ENCODE measurements at places on chromosomes 6 and 20.

GRCh38 chr6:133208183-133208755 is 32.9 kb upstream of the EYA4 start:
- DNase-seq, result no peak

GRCh38 chr20:11350126-11351005 is 567.3 kb upstream of the BTBD3 start:
- DNase-seq, result no peak

GRCh38 chr20:12660918-12661317 is 347.9 kb upstream of the SPTLC3 start:
- DNase-seq, result peak; percentile 51

GRCh38 chr6:67694127-67694526 is 941.0 kb upstream of the ADGRB3 start:
- DNase-seq, result no peak

GRCh38 chr6:139742671-139743070 is 368.2 kb upstream of the CITED2 start:
- DNase-seq, result no peak

GRCh38 chr6:139979021-139979725 is 604.7 kb upstream of the CITED2 start:
- DNase-seq, result peak; percentile 28

GRCh38 chr6:6330407-6330806 is 9.9 kb upstream of the F13A1 start:
- DNase-seq, result no peak

DNA sequence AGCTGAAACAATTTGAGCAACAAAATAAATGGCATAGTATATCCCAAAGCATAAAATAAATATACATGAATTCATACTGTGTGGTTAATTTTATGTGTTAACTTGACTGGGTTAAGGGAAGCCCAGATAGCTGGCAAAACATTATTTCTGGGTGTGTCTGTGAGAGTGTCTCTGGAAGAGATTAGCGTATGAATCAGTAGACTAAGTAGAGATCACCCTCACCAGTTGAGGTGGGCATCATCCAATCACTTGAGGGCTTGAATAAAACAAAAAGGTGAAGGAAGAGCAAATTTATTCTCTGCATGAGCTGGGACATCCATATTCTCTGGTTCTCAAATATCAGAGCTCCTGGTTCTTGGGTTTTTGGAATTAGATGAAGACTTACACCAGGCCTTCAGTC is 17.9 kb downstream of the SLC22A16 start:
- DNase-seq, result no peak

DNA sequence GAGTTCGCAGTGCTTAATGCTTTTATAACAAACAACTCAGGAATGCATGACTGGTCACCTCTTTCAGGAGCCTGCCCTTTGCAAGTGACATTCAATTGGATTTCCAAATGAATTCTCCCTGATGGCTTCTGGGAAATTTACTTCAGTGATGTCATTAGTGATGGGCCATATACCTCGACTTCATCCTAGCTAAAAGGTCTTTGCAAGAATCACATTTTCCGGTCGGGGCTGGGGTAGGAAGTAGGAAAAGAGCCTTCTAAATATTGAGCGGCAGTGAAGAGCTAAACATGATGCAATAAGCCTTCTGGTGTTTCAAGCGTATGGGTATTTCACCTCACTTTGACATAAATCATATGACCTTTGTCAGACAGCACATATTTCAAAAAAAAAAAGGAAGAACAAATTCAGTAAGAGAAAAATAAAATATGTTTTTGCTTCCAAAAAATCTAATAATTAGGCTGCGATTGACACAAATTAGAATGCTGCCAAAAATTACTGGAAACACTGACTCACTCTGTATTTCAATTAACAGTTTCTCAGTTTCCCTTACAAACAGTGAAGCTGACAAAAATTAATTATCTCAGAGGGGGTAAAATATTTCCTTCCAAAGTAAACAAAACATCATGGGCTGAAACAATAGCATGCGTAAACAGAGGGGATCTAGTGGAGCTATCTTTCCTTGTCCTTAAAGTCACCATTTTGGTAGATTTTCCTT is 39.8 kb downstream of the ADTRP start:
- DNase-seq, result no peak

- peak; percentile 14 for DNase-seq
Observed at GRCh38 chr6:168124158-168124557, 45.1 kb upstream of the FRMD1 start.

DNA sequence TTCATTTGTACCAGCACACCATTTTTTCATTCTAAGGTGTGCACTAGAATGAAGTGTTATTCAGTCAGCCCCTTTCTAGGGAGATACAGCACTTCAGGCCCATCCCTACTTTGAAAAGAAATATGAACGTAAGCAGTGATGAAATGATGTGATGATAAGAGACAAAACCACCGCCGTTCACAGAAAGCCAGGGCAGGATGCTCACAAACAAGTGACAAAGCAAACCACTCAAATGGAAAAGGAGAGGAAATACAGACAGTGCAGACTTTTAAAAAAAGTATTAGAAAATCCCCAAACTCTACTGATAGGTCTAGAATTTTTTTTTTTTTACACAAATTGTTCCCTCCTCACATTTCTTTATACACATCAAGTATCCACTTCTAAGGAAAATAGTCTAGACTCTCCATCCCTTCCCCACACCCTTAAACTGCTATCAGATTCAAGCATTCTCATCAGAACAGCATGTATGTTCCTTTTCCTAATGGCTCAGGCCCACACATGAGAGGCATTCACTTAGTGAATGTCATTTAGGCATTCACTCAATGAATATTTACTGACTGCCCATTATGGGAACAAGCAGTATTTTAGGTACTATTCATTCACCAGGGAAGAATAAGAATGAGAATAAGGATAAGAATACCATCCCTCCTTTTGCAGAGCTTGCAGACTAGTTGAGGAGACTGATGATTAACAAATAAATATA is 243.5 kb downstream of the GMPR start:
- no peak for DNase-seq

DNA sequence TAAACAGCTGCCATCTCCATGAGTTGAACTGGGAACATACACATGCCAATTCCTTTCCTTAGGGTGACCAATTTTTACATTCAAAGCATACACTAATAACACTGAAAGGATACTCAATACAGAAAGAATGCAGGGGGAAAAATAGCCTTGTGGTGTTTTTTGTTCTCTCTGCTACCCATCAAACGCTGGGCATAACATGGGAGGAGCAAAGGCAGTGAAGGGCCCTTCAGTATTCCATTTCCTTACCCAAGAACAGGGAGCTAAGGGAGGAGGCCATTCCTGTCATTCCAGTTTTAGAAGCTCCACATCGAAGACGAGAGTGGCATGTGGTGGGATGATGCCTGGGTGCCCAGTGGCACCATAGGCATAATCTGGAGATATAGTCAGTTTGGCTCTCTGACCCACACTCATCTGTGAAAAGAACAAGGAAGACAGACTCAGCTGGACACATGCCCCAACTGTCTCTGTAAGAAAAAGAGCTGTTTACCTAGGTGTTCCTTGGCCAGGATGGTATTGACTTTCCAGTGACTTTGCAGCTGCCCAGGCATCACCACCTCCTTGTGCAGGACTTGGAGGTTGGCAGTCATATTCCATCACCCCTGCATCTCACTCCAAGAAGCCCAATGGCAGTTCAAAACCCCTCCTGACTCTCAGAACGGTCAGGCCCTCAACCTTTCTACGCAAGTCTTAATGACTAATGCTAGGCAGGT is 20.9 kb downstream of the FKBP1A start:
- DNase-seq, result no peak

- DNase-seq, result no peak
Observed at GRCh38 chr6:152301021-152301764, 336.0 kb downstream of the SYNE1 start.

DNA sequence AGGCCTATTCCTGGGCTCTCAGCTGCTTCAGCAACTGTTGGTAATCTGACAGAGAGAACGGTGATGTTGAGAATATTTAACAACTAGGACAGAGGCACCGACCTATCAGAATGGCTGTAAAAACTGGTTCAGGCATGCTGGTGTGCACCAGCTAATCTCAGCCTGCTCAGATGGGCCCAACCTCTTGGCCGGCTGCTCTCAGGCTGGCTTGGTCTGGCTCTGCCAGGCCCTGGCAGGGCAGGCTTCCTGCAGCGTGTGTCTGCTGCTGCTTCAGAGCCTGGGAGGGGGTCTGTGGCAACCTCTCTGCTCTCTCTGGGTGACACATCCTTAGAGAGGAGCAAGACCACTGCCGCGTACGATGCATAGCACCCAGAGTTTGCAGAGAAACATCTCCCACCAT is 4.8 kb downstream of the SLC2A12 start:
- no peak for DNase-seq

DNA sequence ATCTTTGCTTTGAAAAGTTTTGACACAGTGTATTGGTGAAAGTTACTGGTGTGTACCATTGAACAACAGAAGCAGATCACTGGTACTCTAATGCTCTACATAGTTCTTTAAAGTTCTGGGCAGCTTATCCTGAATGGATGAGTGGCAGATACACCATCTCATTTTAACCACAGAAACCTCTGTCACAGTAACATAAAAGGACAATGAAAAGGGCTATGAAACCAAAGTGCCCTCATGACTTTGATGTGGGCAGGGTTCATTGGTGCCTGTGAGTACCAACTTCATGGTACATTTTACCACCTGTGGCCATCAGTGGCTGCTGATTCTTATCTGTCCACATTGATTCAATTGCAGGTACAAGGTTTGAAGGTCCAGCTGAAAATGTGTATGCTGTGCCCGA is 285.7 kb upstream of the PREP start:
- DNase-seq, result no peak

- peak; percentile 86 for DNase-seq
Observed at GRCh38 chr20:63280929-63281545, 8.4 kb downstream of the ARFGAP1 start.

GRCh38 chr6:56334937-56335336 is 87.6 kb upstream of the COL21A1 start:
- DNase-seq, result no peak

DNA sequence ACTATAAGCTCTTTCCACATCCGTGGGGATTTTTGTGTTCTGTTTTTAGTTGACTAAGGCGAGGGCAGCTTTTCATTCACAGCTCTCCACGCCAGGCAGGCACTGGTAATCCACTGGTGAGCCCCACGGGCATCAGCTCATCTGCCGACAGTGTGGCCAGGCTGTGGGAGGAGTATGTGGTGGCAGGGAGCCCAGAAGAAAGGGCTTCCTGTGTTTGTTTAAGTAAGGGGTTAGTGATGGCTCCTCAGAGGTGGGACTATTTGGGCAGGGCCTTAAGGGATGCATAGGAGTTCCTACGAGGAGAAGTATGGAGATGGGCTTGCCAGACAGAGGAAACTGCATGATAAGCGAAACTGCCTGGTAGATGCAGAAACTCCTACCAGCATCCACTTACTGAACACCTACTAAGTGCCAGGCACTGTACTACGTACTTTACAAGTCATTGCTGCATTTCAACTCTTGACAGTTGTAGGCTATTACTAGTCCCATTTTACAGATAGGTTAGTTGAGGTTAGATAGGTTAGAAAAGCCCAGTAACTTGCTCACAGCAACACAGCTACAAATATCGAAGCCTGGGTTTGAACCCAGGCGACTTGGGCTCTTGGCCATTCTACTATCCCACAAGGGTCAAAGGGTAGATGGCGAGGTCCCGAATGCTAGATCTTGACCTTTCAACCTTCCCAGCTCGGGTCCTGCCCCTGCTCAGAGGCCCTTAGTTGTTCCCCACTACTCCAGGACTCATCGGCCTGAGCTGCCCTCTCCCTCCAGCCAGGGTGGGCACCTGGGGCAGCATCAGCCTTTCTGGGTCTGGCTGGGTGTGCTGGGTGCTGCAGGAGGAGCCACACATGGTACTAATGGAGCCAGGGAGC is 55.1 kb downstream of the CEBPB start:
- DNase-seq, result no peak

DNA sequence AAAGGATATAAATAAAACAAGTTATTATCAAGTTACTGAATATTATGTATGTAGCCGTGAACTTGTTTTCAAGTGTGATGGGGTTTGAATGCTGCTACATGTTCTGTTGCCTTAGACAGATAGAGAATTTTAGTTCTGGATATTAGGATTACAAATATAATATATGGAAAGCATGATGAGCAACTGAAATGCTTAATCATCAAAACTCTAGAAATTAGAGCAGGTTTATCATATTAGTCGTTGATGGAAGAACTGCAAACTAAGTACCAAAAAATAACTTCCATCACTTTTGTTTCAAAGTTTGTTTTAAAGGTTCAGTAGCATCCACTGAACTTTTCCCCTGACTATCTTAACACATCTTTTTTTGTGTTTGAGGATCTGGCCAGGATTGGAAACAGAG is 49.1 kb upstream of the CCN2 start:
- no peak for DNase-seq

DNA sequence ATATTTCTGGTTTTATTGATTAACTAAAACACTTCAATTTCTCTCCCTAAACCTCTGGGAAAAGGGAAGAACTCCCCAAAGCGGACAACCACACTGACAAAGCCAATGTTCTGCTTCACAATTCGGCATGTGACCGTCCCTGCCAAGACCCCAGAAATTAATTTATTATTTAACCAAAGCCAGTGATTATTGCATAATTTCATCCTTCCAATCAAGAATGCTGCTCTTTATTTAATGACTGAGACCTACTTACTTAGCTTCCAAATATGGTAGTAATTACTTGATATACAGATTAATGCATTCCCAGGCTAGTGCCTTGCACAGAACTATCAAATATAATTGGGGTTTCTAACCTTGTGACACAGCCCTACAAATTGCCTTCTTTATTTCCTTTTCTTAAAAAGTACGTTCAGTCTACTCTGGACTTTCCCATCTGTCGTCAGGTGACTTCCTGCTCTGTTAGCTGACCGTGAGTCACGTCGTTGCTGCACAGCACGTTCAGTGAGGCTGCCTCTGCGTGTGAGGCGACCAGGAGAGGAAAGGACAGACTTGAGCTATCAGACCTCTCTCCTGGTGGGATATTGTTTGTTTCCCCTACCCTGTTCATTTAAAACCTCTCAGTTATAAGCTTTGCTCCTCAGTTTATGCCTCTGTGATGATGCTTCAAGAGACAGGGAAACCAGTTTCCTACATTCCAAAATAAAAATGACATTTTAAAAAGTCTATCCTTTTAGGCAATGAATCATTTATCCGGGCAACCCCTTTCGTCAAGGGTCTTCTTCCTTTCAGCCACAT is 55.7 kb upstream of the TNFAIP3 start:
- DNase-seq, result peak; percentile 33

- DNase-seq, result no peak
Observed at GRCh38 chr6:27101824-27102223, 145.7 kb upstream of the PRSS16 start.

DNA sequence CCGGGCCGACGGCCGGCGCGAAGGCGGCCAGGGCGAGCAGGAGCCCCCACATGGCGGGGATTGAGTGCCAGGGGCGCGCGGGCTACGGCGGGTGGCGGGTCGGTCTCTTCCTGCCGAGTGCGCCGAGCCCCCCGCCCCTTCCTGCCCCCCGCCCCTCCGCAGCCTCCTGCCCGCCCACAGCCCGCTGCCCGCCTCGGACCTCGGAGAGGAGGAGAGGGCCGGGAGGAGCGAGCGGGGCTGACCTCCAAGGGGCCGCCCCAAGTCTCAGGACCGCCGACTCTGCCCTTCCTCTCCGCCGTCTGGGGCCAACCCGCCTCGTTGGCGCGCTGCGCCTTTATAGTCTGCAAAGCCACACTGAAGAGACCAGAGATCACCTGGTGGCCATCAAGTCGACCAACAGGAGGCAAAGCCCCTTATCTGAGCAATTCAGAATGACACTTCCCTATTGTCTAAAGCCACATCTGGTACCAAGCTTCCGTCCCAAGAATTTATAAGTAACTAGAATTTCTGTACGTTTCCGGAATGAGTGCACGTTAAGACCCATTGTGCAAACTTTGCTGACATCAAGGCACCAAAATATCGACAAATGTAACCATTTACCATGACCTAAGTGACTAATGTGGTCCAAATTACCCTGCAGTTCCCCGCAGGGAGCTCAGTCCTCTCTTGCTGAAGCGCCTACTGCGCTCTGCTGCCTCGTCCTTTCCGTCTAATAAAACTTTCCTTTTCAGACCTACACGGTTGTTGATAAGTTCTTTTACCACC is at the start of gene CPXM1:
Gene CPXM1 (minus strand): TSS at position 107 of the 765 bp plus-strand sequence. CDS start 55 bp downstream, at position 52.
- peak; percentile 90 for DNase-seq

Measured in iPS-NIHi11 (cell line).